ENCODE measurements at places on chromosomes 2 and 18.

DNA sequence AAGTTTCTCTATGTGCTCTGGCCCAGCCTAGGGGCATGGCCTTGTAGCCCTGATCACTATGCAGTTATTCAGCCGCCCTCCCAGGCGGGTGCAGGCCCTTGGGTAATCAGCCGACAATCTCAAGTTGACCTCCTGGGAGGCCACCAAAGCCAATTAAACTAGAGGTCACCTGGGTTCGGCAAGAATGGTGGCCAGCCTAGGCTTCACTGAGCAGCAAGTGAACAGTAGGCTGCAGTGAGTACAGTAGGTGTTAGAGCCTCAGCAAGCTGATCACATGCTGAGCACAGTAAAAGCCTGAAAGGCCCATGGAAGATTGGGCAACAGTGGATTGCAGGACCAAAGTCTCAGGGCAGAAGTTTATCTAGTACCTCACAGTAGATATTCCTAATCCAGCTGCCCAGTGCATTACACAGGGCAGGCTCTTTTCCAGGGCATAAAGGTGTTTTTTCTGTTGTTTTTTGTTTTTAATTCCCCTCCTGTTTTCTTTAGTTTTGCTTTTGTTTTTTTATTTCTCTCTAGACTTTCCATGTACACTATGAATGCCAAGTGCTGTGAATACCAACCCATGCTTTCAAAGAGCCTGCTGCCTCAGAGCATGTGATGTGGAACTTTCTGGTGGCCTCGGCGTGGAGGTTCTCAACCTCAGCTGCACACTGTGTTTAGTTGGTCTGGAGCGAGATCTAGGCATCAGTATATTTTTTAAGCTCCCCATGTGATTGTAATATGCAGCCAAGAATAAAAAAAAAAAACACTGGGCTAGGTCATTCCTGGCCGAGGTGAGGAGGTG is 55.9 kb upstream of the ATL2 start:
- no peak for DNase-seq

DNA sequence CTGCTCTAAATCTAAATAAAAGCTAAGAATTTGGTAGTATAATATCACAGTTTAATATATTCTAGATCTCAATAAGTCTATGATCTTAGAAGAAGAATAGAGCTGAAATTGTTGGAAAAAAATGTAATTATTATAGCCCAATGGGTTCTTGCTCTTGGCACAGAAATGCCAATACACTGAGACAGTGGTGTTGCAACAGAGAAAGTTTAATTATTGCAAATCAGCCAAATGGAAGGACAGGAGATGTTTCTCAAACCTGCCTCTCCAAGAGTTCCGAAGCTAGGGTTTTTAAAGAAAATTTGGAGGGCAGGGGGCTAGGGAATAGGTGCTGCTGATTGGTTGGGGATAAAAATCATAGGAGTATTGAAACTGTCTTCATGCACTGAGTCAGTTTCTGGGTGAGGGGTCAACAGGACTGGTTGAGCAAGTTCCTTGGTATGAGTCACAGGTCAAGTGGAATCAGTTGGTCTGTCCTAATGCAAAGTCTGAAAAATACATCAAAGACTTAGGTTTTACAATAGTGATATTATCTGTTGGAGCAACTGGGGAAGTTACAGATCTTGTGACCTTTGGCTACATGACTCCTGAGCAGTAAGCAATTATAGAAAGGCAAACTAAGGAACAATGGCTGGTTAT is 228.6 kb downstream of the CD226 start:
- DNase-seq = no peak

- DNase-seq = no peak
These were observed 60.9 kb downstream of the SOWAHC start for GRCh38 chr2:109674894-109675534.

- no peak for DNase-seq
These were observed 237.8 kb upstream of the THSD7B start for GRCh38 chr2:136527560-136527959.

DNA sequence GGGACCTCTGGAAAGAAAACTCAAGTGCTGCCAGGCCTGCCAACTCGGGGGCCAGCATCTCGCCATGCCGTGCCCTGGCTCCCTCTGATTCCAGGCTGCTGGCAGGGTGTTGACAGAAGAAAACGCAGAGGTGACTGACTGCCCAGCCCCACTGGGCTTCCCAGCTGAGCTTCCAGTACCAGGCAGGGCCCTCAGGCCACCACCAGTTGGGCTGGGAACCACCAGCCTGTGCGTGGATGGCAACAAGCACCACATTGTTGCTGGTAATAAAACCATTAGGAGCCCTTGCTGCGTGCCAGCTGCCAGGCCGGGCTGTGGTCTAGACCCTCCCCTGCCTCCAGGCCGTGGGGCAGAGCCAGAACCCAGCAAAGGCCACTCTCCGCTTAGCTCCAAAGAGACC is 9.2 kb downstream of the DNMT3A start:
- DNase-seq = no peak

GRCh38 chr2:144102386-144102785 is 417.5 kb downstream of the ZEB2 start:
- no peak for DNase-seq

- DNase-seq = no peak
These were observed 268.2 kb downstream of the PRKCE start for GRCh38 chr2:45919711-45920111.

DNA sequence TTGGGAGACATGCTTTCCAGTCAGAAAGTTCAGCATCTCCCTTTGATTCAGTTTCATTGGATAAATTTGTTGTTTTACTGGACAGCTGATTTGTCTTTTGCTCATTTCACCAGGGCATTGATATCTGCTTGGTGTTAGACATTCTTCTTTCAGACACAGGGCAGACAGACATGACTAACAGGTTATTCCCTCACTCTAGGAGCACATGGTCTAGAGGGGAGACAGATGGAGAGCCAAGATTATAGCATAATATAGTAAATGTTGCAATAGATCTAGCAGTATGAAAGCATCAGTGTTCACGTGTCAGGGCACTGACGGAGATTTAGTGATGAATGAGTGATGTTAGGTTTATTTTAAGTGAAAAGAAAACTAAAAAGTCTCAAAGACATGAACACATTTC is 187.0 kb upstream of the CYRIA start:
- DNase-seq = no peak

DNA sequence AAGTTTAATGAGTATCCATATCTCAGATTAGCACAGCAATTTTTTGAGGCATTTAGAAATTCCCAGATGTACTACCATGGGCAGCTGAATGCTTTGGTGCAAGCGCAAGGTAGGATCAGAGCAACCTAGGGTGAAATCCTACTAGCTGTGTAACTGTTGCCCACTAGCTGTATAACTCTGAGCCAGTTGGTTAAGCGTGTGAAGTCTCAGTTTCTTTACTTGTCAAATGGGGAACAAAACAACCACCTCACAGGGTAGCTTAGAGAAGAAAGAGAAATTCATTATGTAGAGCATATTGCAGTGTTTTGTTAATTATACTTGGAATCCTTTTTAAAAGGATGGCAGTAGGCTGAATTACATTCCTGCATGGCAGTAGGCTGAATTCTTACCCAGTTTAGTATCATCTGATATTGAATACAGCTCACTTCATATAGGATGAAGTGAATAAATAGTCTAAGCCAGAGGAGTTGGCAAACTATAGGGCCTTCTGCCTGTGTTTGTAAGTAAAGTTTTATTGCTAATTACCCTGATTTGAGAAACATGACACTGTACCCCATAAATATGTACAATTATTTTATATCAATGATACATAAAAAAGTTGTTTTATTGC is 180.7 kb downstream of the PLCL1 start:
- DNase-seq = no peak

- no peak for DNase-seq
These were observed 141.5 kb upstream of the FIGN start for GRCh38 chr2:163877316-163877715.

GRCh38 chr18:51049137-51049536 is 19.1 kb downstream of the SMAD4 start:
- no peak for DNase-seq

- no peak for DNase-seq
These were observed 112.1 kb downstream of the GLI2 start for GRCh38 chr2:120847700-120848321.
